H1 (cell line): ENCODE measurements at places on chromosomes 7 and 10. TPM values are rescaled to one million over a fixed set of nuclear protein-coding genes. Genes with fewer than 3 reads are reported as not detected.

TSPAN15 gene
- 20.0 and 20.9 TPM in 2 replicates for polyA plus RNA-seq

DNA sequence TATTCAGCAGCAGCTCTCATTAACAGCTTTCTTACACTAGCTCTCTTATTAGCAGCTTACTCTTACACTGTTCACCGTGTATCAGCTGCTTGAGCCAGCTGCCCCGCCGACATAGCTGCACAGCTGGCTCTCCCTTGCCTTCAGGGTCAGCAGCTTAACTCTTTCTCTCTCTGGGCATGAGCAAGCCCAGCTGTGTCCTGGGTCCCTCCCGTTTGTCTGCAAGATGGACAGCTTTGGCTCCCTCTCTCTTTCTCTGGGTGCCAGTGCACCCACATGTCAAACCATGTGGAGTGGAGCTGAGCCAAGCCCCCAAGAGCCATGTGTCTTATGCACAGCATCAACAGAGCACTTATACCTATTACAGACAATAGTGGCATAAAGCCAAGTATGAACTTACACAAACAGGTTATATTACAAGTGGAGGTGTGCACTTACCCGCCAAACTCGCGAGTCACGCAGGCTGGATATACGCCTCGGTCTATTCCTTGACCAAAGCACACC is 35.7 kb upstream of the MTPAP start:
- DNase-seq: no peak

CCDC172 gene
- polyA plus RNA-seq: 0.91 and 1.1 TPM in 2 replicates

DNA sequence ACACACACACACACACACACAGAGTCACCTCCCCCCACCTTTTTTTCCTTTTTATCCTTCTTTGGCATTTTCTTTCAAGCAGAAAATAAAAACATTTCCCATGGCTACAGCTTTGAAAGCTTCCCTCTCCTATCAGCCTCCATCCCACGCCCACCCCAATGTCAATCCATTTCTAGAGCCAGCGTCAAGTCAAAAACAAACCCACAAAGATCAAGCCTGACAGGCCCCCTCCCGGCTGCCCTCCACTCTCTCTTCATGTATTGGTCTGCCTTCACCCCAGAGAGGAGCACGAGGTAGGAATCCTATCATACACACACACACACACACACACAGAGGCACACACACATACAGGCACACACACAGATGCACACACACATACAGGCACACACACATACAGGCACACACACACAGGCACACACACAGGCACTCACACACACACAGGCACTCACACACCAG is 8.0 kb upstream of the TNRC18 start:
- no peak for DNase-seq

- no peak for DNase-seq
Observed at GRCh38 chr10:48231178-48231577, 43.3 kb downstream of the FRMPD2 start.

DNA sequence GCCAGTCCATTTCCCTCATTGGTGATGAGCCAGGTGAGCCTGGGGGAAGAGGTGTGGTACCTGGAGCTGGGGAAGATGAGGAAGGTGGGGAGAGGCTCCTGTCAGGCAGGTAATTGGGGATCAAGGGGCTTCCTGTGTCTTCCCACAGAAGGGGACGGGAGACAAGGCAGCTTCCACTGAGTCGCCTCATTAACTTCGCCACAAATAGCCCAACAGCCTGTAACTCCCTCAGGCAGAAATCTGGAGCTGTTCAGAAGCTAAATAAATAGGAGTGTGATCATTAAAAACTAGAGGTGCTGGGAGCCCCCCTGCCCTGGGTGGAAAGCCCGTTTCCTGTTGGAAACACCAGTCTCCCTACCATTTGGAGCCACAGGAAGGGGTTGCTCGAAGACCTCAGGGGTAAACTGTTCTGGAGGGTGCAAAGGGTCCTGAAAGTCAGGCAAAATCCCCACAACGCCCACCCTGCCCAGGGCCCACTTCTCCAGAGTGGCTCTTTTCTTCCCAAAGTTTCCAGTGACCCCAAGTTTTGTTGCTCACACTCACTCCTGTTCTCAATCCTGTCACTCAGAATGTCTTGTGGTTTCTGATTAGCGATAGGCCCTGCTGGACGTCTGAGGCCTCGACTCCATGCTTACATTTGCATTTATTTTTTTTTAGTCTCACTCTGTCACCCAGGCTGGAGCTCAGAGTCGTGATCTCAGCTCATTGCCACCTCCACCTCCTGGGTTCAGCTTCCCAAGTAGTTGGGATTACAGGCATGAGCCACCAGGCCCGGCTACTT is 25.7 kb downstream of the UNC5B start:
- DNase-seq: no peak

DNA sequence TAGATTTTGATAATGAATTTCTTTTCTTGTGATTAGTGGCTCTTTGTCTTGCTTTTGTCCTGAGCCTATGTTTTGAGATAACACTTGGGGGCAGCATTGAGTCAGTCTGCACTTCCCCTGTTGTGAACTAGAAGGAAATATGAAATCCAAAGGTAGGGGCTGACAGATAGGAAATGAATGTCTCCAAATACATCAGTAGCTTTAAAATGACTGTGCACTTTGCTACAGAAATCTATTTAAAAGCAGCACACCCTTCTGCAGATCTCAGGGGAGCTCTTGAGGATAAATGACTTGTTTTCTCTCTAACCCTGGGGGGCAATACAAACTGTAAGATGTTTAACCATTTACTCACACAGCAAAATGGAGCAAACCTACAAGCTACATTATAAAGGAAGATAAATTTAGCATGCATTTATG is 176.0 kb upstream of the MYO3A start:
- DNase-seq: no peak

- DNase-seq: no peak
Observed at GRCh38 chr7:16934722-16935340, 53.0 kb upstream of the AGR3 start.

DNA sequence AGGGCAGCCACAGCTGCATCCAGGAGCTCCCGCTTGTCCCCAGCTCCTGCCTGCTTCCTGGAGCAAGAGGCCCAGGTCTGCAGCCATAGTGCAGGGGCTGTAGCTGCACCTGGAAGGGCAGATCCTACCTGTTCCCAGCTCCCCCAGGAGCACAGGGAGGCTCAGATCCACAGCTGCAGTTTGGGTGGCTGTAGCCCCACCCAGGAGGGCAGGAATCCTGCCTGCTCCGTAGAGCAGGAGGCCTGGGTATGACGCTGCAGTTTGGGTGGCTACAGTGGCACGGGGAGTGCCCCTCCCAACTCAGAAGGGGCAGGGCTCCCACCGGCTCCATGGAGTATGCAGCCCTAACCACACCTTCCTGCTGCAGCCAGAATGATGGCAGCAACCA is 26.7 kb upstream of the CDCA7L start:
- no peak for DNase-seq

DNA sequence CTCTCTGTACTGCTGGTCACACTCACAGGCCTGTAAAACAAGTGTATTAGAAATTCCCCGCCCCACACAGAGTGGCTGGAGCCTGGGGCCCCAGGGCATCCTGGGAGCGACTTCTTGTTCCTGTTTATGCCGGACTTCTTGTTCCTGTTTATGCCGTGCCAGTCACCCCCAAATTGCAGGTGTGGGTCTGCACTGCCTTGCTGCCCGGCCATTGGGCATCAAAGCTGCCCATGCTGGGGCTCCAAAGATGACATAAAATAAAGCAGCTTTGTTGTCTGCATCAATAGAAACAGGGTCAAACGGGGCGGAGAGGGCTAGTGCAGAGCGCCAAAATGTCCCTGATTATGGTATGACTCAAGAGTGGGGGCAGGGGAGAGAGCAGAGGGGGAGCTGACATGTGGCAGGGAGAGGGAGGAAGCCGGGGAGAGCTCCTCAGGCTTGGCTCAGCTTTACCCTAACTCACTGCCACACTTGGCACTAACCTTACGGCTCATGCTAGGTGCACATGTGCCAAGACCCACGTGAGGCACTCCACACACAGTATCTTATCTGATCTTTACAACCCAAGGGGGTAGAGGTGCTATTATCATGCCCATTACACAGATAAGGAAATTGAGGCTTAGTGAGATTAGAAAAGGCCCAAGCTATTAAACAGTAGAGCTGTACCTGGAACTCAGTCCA is 98.4 kb downstream of the PIP4K2A start:
- DNase-seq: no peak

USP54 gene
- 31.0 and 46.2 TPM in 2 replicates for polyA plus RNA-seq

GRCh38 chr7:5695727-5696345 is 85.6 kb downstream of the RNF216 start:
- no peak for DNase-seq

TMEM196 gene
- 0.03 and 0.06 TPM in 2 replicates for polyA plus RNA-seq

CRYGN gene
- polyA plus RNA-seq: 0.98 and 1.3 TPM in 2 replicates

DNA sequence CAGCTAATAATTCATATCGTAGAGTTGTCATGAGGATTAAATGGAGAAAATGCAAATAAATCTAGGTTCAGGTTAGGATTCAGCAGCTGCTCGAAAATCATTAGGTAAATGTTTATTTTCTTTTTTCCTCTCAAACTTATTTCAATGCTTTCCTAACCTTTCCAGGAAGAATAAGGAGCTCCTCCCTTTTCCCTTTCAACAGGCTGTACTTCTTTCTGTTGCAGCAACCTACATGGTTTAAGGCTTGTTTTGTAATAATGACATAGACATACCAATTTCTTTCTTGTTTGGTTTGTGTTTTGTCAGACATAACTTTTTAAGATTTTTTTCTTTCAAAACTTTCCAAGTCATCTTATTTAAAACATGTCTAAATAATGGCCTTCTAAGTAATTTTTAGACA is 18.2 kb downstream of the GPR141 start:
- no peak for DNase-seq

GRCh38 chr10:98170249-98171117 is 36.0 kb downstream of the R3HCC1L start:
- peak; percentile 46 for DNase-seq

- no peak for DNase-seq
Observed at GRCh38 chr10:92886334-92886961, 38.1 kb downstream of the EXOC6 start.

- no peak for DNase-seq
Observed at GRCh38 chr7:1543826-1544177, 12.2 kb downstream of the TMEM184A start.

- DNase-seq: no peak
Observed at GRCh38 chr10:79402951-79403350, 42.5 kb downstream of the ZCCHC24 start.

GRCh38 chr7:5838761-5839500 is 41.7 kb upstream of the OCM start:
- no peak for DNase-seq
